Hepatocyte (in vitro differentiated cells): ENCODE measurements at places on chromosomes 3 and 15. TPM values are rescaled to one million over a fixed set of nuclear protein-coding genes. Genes with fewer than 3 reads are reported as not detected.

DNA sequence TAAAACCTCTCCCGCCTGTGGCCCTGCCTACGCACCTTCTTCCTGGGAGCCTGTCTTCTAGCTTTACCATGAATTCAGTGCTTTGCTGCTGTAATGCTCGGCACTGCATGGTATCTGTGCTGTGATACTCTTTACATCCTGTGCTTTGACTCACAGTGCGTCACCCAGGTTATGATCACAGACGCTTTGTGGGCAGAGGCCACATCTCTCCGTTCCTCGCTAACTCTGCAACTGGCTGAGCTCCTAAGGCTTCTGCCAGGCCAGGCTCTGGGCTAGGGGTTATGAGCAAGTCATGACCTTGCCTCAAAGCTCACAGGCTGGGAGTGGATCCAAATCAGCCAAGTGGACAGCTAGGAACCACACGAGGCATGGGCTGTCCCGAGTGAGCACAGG is 23.2 kb downstream of the SPTBN5 start:
- DNase-seq = no peak

- DNase-seq = no peak
These were observed 178.2 kb downstream of the LSAMP start for GRCh38 chr3:116267116-116267515.

DNA sequence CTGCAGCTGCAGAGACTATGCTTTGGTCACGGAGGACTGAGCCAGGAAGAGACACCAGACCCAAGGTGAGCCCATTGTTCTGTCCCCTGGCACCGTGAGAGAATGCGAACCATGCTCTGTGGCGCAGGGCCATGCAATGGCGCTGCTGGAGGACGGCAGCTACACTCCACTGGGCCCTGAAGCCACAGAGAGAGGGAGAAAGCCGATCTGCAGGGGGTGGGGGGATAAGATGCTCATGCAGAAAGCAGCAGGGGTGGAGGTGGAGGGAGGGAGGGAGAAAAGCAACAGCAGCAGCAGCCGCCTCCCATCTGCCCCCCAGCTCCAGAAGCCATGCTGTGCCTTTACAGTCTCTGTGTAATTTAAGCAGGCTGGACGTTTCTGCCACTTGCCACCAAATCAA is 5.3 kb downstream of the BDH1 start:
- no peak for DNase-seq

GRCh38 chr15:70835415-70835814 is 18.5 kb downstream of the LARP6 start:
- DNase-seq = no peak

MRAS gene
- polyA plus RNA-seq = 13.3 and 16.5 TPM in 2 replicates
